ENCODE measurements at places on chromosomes 11 and 22.
A peak's percentile ranks its signal among the peaks of the same experiment; 100 is the strongest.

DNA sequence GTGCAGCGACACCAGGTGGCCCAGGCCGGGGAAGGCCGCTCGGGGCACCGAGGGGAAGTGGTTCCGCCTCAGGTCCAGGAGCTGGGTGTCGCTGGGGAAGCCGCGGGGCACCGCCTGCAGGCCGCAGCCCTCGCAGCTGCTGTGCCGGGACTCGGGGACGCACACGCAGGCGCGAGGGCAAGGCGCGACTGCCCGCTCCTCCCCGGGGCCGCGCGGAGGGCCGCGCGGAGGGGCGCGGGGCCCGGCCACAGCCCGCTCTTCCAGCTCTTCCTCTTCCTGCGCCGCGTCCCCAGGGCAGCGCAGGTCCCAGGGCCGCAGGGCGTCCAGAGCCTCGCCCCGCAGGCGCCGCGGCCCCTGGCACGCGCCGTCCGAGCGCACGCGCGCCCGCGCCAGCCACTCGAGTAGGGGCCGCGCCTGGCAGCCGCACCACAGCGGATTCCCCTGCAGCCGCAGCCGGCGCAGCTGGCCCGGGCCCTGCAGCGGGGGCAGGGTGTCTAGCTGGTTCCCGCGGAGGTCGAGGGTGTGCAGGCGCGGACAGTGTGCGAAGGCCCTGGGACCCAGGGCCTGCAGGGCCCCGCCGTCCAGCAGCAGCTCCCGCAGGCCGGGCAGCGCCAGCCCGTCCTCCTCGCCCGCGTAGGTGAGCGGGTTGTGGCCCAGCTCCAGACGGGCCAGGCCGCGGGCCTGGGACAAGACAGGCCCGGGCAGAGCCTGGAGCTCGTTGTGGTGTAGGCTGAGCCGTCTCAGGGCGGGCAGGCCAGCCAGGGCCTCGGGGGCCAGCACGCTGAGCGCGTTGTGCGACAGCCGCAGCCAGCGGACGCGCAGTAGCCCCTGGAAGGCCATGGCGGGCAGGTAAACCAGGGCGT, 2.8 kb downstream of the CHADL start:
- DNase-seq: peak; percentile 90

GRCh38 chr11:11458485-11458884, 105.4 kb upstream of the CSNK2A3 start:
- no peak for DNase-seq

DNA sequence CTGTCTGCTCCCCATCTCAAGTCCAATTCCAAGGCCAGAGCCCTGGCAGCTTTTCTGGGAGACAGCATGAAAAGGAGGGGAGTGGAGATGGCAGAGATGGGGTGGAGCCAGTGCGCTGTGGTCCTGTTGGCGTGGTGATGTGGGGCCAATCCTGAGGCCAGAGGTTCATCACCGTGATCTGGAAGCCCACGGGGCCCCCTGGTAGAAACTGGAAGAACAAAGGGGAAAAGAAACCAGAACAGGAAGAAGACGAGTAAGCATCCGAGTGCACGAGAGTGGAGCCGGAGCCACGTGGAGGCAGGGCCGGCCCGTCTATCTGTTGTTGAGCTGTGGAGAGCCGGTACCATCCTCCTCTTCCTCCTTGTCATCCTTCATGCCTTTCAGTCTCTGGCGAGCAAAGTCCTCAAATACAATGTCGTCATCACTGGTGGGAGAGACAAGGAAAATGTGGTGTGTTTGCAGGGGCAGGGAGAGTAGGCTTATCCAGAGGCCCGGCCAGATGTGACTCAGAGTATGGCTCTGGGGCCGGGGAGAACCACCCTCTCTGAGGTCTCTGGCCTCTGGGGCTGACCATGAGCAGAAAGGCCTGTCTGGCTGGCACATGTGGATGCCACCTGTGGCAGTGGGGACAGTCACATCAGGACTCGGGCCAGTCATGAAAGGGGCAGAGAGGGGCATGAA, 25.4 kb downstream of the TPBGL start:
- no peak for DNase-seq

GRCh38 chr22:43567691-43568324, 156.0 kb downstream of the MPPED1 start:
- no peak for DNase-seq

- DNase-seq: no peak
Measured at GRCh38 chr22:44999687-45000086, 10.1 kb downstream of the PHF21B start.

DNA sequence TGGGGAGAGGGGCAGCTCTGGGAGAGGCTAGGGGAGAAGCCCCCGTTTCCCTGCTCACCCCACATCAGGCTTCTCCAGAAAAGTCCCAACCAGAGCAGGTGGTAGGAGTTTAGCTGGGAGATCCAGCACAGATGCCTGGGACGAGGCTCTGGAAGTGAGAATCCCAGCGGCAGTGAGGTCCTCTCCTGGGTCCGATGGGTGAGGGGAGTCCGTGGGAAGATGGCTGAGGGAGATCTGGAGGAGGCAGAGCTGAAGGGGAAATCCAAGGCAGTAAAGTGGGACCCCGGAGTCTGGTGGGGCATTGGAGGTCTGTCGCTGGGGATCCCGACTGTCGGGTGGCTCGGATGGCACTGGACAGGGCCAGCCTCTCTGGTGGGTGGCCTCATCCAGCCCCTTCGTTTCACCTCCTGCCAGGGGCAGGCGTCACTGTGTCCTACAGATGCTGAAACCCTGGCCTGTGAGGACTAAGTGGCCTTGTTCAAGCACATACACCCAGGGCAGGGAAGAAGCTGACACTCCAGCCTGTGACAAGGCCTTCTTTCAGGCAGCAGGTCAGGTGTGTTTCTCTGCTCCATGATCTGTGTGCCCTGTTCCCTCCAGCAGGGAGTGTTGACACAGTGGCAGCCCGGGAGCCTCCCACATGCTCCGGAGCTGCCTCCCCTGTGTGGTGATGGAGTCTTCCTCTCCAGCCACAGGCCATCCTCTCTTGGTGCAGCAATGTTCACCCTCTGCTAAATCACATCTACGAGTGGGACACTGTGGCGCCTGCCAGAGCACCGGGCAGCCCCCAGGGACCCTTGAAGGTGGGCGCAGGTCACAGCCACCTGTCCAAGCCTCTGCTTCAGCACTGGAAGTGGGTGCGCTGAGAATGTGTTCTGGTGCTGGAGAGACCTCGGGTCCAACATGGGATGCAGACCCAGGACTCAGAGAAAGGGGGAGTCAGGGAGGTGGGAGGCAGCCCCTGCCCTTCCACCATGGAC, 850.8 kb downstream of the BRD1 start:
- DNase-seq: no peak

GRCh38 chr11:12382451-12382850, 5.1 kb downstream of the PARVA start:
- no peak for DNase-seq

DNA sequence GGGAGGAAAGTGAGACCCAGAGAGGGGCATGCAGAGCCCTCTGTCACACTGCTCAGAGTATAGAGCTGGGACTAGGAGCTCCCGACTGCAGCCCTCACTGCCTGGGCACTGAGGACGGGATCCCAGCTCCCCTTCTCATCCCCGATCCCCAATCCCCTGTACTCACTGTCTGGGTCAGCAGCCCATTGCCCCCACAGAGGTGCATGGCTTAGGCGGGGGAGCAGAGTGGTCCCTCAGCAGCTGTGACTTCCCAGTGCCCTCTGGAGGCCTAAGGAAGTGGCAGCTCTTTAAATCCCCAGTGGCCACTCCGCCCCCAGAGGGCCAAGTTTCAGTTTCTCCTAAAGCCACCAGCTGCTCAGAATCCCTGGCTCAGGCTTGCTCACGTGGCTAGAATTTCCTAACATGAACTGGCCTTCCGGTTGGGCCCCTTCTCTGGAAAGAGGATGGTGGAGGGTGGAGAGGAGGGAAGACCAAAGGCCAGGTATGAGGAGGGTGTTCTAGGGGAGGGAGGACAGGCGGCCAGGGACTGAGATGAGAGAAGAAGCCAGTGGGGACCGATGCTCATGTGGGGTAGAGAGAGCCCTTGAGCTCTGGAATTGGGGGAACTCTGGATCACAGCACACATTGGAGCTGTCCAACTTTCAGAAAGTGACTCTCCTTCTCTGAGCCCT, at the start of gene BATF2:
Gene BATF2 (minus strand): TSS at position 262 of the 671 bp plus-strand sequence. CDS start 57 bp downstream, at position 205.
- DNase-seq: peak; percentile 94

GRCh38 chr11:13923716-13924650, 38.5 kb upstream of the SPON1 start:
- peak; percentile 25 for DNase-seq

- no peak for DNase-seq
Measured at GRCh38 chr22:26986884-26987283, 329.5 kb downstream of the MIAT start.

DNA sequence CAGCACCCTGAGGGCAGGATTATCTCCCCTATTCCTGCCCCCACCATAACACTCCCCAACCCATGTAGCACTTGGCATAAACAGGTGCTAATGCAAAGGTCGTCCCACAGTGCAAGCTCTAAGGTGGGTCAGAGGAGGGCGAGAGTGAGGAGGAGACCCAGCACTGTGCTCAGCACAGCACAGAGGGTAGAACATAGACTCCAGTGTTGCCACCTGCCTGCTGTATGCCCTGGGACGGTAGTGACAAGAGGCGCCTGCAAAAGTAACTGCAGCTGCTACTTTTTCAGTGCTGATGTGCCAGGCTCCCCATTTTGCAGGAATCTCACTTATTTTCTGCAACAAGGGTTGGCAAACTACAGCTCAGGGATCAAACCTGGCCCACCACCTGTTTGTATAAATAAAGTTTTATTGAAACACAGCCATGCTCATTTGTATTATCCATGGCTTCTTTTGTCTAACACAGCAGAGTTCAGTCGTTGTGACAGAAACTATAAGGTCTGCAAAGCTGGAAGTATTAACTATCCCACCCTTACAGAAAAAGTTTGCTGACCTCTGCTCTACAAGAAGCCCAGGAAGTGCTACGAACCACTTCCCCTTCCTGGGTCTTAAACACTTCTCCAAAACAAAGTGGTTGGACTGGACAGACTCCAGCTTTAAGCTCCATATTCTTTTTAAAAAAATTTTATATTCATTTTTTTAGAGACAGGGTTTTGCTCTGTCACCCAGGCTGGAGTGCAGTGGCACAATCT, 16.9 kb upstream of the CDC42BPG start:
- no peak for DNase-seq

- no peak for DNase-seq
Measured at GRCh38 chr11:76856571-76856970, 4.1 kb upstream of the ACER3 start.

DNA sequence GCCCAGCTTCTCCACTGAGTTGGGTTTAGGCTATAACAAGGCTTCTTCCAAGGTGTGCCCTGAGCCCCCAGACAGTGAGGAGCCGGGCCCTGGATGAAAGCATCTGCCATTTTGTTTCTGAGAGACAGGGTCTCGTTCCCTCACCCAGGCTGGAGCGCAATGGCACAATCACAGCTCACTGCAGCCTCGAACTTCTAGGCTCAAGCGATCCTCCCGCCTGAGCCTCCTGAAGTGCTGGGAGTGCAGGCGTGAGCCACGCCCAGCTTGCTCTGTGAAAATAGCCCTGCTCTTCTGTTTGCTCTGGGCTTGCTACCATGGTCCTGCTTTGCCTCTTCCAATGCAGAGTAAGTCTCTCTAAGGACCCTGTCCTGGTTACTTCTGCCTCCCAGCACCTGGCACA, 6.7 kb downstream of the DENND6B start:
- no peak for DNase-seq

DNA sequence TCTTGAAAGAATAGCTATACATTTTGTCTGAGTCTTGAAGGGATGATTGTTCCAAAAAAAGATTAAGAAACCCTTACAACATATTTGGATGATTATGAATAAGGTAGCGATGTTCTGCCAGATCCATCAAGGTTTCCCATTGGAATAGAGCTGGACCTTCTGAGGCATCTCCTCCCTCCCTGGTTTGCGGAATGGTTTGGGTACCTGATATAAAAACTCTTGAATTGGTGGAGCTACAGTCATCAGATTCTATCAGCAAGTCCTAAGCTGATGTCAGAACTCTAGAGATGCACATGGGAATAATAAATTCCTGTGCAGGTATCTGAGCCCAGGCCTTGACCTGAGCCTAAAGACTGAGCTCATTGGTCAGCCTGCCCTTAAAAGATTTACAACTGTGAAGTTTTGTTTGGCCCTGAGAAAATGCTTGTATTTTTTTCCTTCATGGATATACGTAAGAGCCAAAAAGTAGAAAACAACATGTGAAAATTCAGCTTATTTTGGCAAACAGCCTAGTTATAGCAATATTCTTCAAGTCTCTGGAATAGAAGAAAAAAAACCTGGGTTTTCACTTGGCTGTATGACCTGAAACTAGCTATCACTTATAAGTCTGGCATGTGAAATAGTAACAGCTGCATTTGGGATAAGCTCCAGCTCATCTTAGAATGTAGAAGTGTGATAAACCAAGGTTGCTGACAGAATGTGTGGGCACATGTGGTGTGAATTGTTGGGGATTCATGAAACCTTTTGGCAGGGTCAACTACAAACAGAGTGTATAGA, 265.7 kb upstream of the CTSC start:
- no peak for DNase-seq

- DNase-seq: no peak
Measured at GRCh38 chr11:4615856-4616444, 7.9 kb upstream of the TRIM68 start.

GRCh38 chr22:43995057-43995685, 28.9 kb upstream of the PARVB start:
- DNase-seq: no peak

- DNase-seq: no peak
Measured at GRCh38 chr11:76657187-76658170, 13.1 kb downstream of the LRRC32 start.

DNA sequence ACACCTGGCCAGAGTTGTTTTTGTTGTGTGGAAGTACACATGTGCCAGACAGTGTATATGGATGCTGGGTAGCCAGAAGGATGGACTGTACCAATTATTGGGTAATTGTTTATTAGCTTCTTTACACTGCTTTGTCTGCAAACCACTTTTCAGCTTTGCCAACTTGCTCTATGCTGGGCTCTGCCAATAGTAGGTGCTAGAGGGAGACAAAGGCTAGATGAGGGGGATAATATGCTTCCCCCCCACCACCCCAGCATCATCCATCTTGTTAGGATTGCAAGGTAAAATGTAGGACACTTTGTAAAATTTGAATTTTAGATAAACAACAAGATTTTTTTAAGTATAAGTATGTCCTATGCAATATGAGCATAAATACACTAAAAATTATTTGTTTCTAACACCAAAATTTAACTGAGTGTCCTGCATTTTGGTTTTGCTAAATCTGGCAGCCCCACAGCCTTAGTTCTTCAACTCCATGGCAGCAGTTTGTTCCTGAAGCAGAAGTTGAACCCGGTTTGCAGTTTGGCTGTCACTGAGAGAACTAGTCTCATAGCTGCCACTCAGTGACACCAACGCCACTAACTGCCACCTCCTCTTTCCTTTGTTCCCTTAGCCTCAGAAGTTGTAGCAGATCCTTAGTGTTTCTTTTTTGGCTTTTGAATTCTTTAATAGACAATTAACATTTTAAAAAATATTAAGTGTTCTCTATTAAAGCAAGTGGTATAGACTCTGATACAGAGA, 78.8 kb downstream of the CCDC81 start:
- DNase-seq: no peak

- no peak for DNase-seq
Measured at GRCh38 chr11:125766251-125766650, 12.4 kb downstream of the PATE2 start.

All from small intestine (tissue), 16 donors.